ENCODE measurements at places on chromosomes 7 and 10. TPM values are rescaled to one million over a fixed set of nuclear protein-coding genes. Genes with fewer than 3 reads are reported as not detected.

Gene FEZF1
- 3.1 TPM for total RNA-seq

Gene NXPH1
- total RNA-seq: 0.24 TPM

DNA sequence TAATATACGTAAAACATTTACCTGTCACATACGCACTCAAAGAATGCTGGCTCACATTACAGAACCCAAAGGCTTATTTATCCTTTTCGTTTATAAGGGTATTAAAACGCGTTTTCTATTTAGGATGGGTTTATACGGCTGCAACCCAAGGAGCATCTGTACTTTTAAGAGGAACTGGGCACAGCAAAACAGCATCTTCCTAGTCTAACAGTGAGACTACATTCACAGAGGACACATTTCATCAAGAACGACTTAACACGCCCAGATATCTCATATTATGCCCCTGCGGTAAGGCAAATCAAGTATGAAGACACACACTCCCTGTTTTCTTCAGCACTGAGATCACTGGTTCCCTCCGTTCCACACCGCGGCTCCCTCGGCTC lies 533 bp upstream of the DMTF1 start:
- no peaks in the 10 kb centered on the region for H3K36me3 ChIP-seq
- peak overlapping the region; percentile 83 for H3K4me3 ChIP-seq
- H3K4me1 ChIP-seq: peaks cover 17% of the 10 kb centered on the region
- H3K27me3 ChIP-seq: no peaks in the 10 kb centered on the region
- no peak for DNase-seq

DNA sequence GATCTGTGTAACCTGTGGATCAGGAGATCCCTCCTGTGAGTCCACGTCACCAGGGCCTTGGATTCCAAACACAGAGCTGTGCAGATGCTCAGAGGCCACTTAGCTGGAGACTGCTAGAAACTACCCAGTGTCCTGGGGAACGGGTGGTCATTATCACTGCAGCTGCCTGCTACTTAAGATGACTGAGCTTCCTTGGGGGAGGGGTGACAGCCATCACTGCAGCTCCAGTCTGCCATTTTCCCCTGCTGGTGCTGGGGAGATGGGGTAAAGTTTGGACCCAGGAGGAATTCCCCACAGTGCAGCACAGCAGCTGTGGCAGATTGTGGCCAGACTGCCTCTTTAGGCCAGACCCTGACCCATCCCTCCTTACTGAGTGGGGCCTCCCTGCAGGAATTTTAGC lies 78.8 kb upstream of the VOPP1 start:
- no peaks in the 10 kb centered on the region for H3K27me3 ChIP-seq
- H3K36me3 ChIP-seq: no peaks in the 10 kb centered on the region
- no peak for DNase-seq
- H3K4me3 ChIP-seq: no peak overlapping the region
- H3K4me1 ChIP-seq: no peaks in the 10 kb centered on the region

GRCh38 chr7:114405427-114405826 lies 9.2 kb upstream of the FOXP2 start:
- no peak overlapping the region for H3K4me3 ChIP-seq
- no peak for DNase-seq
- H3K36me3 ChIP-seq: no peaks in the 10 kb centered on the region
- no peaks in the 10 kb centered on the region for H3K4me1 ChIP-seq
- H3K27me3 ChIP-seq: no peaks in the 10 kb centered on the region

Gene AEBP1
- 102 TPM for total RNA-seq

Gene TDRD1
- total RNA-seq: 25.7 TPM

DNA sequence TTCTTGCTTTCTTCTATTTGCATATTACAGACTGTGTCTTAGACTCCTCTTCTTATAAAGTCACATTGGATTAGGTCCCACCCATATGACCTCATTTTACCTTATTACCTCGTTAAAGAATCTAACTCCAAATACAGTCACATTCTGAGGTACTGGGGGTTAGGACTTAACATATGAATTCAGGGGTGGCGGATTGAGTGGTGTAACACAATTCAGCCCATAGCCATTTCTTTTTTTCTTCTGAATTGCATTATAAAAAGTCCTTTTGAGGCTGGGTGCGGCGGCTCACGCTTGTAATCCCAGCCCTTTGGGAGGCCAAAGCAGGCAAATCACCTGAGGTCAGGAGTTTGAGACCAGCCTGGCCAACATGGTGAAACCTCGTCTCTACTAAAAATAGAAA lies 6.8 kb upstream of the HERC4 start:
- no peak for DNase-seq
- no peaks in the 10 kb centered on the region for H3K36me3 ChIP-seq
- no peaks in the 10 kb centered on the region for H3K27me3 ChIP-seq
- H3K4me3 ChIP-seq: no peak overlapping the region

- no peaks in the 10 kb centered on the region for H3K27me3 ChIP-seq
- H3K27ac ChIP-seq: no peak overlapping the region
- H3K4me3 ChIP-seq: no peak overlapping the region
- H3K36me3 ChIP-seq: no peaks in the 10 kb centered on the region
- no peaks in the 10 kb centered on the region for H3K4me1 ChIP-seq
Measured at GRCh38 chr10:85643845-85644525, 722.6 kb downstream of the GRID1 start.

GRCh38 chr10:72308320-72308987 lies 34.7 kb downstream of the DDIT4 start:
- peak overlapping the region; percentile 77 for H3K27ac ChIP-seq
- no peaks in the 10 kb centered on the region for H3K27me3 ChIP-seq
- peaks cover 36% of the 10 kb centered on the region for H3K4me1 ChIP-seq
- peak; percentile 88 for DNase-seq
- no peaks in the 10 kb centered on the region for H3K36me3 ChIP-seq
- H3K4me3 ChIP-seq: no peak overlapping the region

GRCh38 chr10:115272482-115272881 lies 179.3 kb downstream of the ATRNL1 start:
- H3K4me3 ChIP-seq: no peak overlapping the region
- DNase-seq: no peak
- H3K27me3 ChIP-seq: no peaks in the 10 kb centered on the region
- no peaks in the 10 kb centered on the region for H3K36me3 ChIP-seq
- H3K4me1 ChIP-seq: no peaks in the 10 kb centered on the region
- no peak overlapping the region for H3K27ac ChIP-seq

Gene DEPP1
- 84.9 TPM for total RNA-seq

- no peaks in the 10 kb centered on the region for H3K36me3 ChIP-seq
- no peak overlapping the region for H3K4me3 ChIP-seq
- H3K4me1 ChIP-seq: no peaks in the 10 kb centered on the region
- no peaks in the 10 kb centered on the region for H3K27me3 ChIP-seq
- no peak overlapping the region for H3K27ac ChIP-seq
- DNase-seq: no peak
Measured at GRCh38 chr10:64115471-64115870, 594.3 kb downstream of the REEP3 start.

Gene SPDYE5
- total RNA-seq: 12.5 TPM

DNA sequence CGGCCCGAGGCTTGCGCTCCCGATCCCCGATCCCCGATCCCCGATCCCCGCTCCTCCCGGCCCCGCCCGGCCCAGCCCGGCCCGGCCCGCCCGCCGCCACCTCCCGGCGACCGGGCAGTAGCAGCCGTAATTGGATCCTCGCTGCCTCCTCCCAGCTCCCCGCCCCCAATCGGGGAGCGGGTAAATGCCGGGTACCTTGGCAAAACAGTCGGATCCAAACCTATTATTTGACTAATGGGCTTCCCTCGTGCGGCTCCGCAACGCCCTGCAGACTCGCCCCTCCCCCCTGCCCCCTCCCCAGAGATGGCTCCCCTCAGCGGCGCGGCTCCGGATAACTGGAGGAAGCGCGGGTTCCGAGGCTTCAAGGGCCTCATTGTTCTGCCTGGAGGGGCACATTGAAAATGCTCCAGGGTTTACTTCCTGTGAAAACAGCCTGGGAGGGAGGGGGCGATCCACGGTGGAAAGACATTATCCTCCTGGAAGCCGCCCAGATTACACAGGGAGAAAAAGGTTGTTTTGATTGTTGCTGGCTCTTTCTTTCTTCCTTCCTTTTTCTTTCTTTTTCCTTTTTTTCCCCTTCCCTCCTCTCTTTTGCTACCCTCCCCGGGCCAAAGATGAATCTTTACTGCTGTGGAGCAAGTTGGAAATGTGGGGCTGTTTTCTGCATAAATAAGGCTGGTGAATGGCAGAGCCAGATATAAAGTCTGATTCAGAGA lies 94.7 kb upstream of the ZMIZ1 start:
- no peaks in the 10 kb centered on the region for H3K27me3 ChIP-seq
- H3K27ac ChIP-seq: peak overlapping the region; percentile 89
- H3K4me3 ChIP-seq: peak overlapping the region; percentile 54
- peaks cover 37% of the 10 kb centered on the region for H3K4me1 ChIP-seq
- DNase-seq: peak; percentile 74

Gene ETV1
- total RNA-seq: 13.9 TPM

DNA sequence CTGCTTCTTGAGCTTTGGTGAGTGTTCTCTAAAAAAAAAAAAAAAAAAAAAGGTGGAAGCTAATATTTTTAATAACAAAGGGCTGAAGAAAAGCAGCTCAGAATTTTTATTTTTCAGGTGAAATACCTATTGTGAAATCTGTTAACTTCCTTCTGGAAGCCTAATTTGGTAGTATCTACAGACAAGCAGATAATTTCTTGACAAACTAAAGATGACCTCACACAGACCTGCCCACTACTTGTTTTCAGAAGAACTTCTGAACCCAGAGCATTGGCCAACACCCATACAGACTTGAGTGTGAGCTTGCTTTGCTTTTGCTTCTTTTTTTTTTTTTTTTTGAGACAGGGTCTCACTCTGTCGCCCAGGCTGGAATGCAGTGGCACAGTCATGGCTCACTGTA lies 31.2 kb downstream of the LRRC4 start:
- H3K36me3 ChIP-seq: no peaks in the 10 kb centered on the region
- no peak overlapping the region for H3K27ac ChIP-seq
- H3K27me3 ChIP-seq: no peaks in the 10 kb centered on the region

- DNase-seq: no peak
- no peaks in the 10 kb centered on the region for H3K27me3 ChIP-seq
- no peaks in the 10 kb centered on the region for H3K4me1 ChIP-seq
- H3K4me3 ChIP-seq: no peak overlapping the region
- no peak overlapping the region for H3K27ac ChIP-seq
- H3K36me3 ChIP-seq: no peaks in the 10 kb centered on the region
Measured at GRCh38 chr7:39095875-39096619, 118.3 kb downstream of the POU6F2 start.

Gene HPSE2
- total RNA-seq: 1.7 TPM

Gene GNGT1
- total RNA-seq: not detected

- no peaks in the 10 kb centered on the region for H3K4me1 ChIP-seq
- H3K27ac ChIP-seq: no peak overlapping the region
- no peaks in the 10 kb centered on the region for H3K27me3 ChIP-seq
- no peak overlapping the region for H3K4me3 ChIP-seq
Measured at GRCh38 chr7:147014286-147014955, 897.8 kb downstream of the CNTNAP2 start.

- no peaks in the 10 kb centered on the region for H3K36me3 ChIP-seq
- no peak overlapping the region for H3K4me3 ChIP-seq
- H3K27ac ChIP-seq: no peak overlapping the region
- no peak for DNase-seq
Measured at GRCh38 chr10:48938281-48938680, 1.4 kb downstream of the LRRC18 start.

DNA sequence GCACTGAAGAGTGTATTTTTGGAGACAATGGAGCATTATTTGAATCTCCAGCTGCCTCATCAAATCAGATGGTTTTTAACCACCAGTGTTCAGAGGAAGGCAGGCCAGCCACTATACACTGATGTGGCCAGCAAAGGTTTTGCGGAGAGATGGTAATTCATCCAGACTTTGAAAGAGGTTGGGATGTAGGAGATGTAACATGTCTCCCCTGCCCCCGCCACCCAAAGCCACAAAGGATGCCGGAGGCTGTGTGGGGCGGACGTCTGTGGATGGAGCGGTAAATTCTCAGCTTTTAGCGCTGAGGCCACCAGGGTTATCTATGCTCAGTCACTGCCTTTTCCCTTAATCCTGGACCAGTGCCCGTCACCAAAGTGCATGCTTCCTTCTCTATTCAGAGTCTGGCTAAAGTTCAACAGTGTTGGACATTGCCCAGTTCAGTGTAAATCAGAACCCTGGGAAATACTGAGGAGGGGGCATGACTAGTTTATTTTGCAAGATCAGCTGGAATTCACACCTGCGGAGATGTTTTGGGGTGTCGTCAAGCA lies 3.7 kb upstream of the TRIP6 start:
- peaks cover 19% of the 10 kb centered on the region for H3K4me1 ChIP-seq
- no peak for DNase-seq
- H3K27ac ChIP-seq: no peak overlapping the region
- no peak overlapping the region for H3K4me3 ChIP-seq
- H3K27me3 ChIP-seq: no peaks in the 10 kb centered on the region
- H3K36me3 ChIP-seq: no peaks in the 10 kb centered on the region

DNA sequence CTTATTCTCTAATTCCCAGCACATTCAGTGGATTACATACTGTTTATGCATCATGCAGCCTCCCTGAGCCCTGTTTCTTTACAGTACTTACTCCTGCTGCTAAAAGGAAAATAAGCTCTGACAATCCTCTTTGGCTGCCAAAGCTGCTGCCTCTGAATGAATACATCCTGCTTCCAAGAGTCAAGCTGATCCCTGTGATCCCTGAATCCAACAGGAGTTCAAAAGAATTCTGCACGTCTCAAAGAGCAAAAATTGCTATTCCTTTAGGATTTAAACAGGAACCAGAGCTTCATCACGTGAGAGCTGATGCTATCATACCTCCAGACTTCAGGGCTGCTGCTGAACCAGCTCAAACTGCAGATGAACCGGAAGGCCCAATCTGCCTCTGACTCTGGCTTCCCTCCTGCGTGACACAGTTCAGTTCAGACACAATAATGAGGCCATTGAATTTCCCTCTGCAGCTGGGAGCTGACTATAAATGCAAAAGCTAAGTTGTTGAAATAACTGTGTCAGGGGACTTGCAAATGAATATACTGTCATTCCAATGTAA lies 851.0 kb upstream of the PHF14 start:
- H3K27ac ChIP-seq: no peak overlapping the region
- no peaks in the 10 kb centered on the region for H3K36me3 ChIP-seq
- no peak overlapping the region for H3K4me3 ChIP-seq
- H3K4me1 ChIP-seq: no peaks in the 10 kb centered on the region
- H3K27me3 ChIP-seq: no peaks in the 10 kb centered on the region
- DNase-seq: no peak

GRCh38 chr7:16839646-16840045 lies 34.8 kb upstream of the AGR2 start:
- no peak for DNase-seq
- no peak overlapping the region for H3K4me3 ChIP-seq
- H3K36me3 ChIP-seq: no peaks in the 10 kb centered on the region
- H3K27me3 ChIP-seq: no peaks in the 10 kb centered on the region

- H3K27me3 ChIP-seq: no peaks in the 10 kb centered on the region
- no peak for DNase-seq
- H3K36me3 ChIP-seq: no peaks in the 10 kb centered on the region
Measured at GRCh38 chr7:139183878-139184338, 47.1 kb upstream of the UBN2 start.

Gene RASA4
- total RNA-seq: 28.0 TPM

Data from testis (tissue), 5 donors.